Activated CD4-positive, alpha-beta T cell treated with anti-CD3 and anti-CD28 coated beads, Interleukin-2, Interleukin-6, amounts not matched to agents 100 ng/mL and 50 ng/mL, durations not matched to agents 16 hours and 8 hours (primary cell): ENCODE measurements at places on chromosomes 6 and 20.
A peak's percentile ranks its signal among the peaks of the same experiment; 100 is the strongest.

DNA sequence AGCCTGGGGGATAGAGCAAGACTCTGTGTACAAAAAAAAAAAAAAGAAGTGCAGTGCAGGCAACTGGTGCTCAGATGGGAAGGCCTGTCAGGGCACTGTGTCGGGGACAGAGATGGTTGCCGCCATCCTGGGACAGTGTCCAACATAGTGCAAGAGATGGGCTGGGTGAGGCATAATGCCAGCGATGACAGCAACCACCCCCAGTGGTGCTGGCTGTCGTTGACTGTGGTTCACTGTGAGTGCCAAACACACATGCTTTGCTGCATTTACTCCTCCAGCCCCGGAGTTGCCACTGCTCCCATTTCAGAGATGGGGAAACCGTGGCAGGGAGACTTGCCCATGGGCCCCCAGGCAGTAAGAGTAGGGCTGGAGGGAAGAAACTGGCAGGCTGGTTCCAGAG lies 5.2 kb upstream of the C20orf203 start:
- DNase-seq: no peak

DNA sequence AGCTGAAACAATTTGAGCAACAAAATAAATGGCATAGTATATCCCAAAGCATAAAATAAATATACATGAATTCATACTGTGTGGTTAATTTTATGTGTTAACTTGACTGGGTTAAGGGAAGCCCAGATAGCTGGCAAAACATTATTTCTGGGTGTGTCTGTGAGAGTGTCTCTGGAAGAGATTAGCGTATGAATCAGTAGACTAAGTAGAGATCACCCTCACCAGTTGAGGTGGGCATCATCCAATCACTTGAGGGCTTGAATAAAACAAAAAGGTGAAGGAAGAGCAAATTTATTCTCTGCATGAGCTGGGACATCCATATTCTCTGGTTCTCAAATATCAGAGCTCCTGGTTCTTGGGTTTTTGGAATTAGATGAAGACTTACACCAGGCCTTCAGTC lies 17.9 kb downstream of the SLC22A16 start:
- no peak for DNase-seq

GRCh38 chr20:2261046-2261485 lies 34.7 kb upstream of the TGM3 start:
- DNase-seq: no peak

GRCh38 chr6:44253307-44254101 lies 3.8 kb downstream of the SLC35B2 start:
- DNase-seq: peak; percentile 78

- no peak for DNase-seq
These were observed 240.7 kb upstream of the POU3F2 start for GRCh38 chr6:98593676-98594075.

DNA sequence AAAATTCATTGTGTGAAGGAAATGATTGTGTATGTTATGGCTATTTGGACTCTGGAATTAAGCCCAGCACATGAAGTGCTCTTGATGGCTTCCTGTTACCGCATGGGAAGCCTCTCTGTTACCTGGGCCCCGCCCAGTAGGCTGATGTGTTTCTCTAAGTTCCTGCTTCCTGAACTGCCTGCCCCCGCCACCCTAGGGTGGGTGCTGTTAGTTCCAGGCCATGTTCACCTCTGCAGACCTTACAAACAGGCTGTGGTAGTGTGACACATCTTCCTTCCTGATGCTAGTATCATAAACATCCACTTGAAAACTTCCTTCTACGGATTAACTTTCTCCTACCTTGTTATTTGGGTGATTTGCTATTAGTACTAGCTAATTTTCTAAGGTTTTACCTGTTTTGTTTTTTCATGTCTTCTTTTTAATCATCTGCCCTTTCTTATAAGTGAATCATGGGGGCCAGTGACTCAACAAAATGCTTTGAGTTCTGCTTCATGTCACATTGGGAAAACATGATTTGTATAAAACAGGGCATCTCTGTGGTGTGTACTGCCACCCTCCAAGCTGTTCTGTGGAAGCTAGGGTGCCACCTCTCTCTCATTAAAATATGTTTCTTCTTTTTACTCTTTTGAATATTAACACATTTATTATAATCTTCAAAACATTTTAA lies 40.6 kb downstream of the SH3BGRL2 start:
- DNase-seq: peak; percentile 24

- no peak for DNase-seq
These were observed 134.3 kb downstream of the LINC00237 start for GRCh38 chr20:20971810-20972209.

DNA sequence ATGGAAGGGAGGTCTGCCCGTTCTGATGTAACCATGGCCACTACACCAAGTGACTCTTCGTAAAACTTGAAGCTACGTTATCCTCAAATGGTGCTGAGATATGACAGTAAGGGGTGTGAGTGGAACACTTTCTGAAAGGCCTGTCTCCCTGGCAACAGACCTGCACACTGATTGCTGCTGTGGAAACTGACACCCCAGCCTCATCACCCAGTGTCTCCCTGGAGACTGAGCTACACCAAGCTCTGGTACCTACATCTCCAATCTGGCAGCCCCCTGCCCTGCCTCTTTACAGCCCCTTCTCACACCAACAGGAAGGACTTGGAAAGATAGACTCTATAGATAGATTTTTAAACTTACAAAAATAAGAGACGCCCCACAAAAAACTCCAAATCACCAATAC lies 13.2 kb downstream of the PI16 start:
- DNase-seq: no peak

GRCh38 chr6:10250655-10251220 lies 164.1 kb downstream of the TFAP2A start:
- no peak for DNase-seq

- no peak for DNase-seq
These were observed 234.7 kb upstream of the SULF2 start for GRCh38 chr20:48019940-48020339.

GRCh38 chr6:110530671-110531070 lies 54.3 kb upstream of the SLC22A16 start:
- no peak for DNase-seq

DNA sequence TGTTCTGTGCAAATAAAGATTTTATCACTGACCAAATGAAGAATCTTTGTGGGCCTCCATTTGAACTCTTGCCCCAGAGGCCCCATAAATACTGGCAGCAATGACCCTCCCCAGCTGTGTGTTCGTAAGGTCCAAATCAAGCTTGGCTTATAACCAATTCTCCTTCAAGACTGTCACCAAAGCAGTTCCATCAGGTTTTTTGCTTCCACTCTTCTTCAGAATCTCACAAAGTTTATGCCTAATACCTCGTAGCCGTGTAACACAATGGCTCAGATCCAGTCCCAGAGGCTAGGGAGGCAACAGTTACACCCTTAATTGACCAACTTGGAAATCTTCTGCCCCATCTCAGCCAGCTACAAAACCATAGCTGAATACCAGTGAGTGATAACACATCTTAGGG lies 120.5 kb downstream of the HIVEP2 start:
- DNase-seq: no peak

DNA sequence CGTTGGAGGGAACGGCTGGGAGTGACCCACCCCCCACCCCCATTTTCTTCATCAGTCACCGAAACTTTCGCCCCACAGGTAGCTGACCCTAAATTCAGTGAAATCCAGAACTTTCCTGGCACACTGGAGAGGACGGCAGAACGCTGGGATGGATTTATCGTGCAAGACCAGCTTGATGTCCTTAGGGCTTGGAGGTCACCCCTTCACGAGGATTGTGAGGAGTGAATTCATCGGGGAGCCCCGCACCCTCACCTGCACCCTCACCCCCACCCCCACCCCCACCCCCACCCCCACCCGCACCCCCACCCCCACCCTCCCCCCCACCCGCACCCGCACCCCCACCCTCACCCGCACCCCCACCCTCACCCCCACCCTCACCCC lies 13.3 kb upstream of the TCFL5 start:
- DNase-seq: no peak

GRCh38 chr6:168884646-168885086 lies 369.0 kb downstream of the THBS2 start:
- DNase-seq: peak; percentile 81

DNA sequence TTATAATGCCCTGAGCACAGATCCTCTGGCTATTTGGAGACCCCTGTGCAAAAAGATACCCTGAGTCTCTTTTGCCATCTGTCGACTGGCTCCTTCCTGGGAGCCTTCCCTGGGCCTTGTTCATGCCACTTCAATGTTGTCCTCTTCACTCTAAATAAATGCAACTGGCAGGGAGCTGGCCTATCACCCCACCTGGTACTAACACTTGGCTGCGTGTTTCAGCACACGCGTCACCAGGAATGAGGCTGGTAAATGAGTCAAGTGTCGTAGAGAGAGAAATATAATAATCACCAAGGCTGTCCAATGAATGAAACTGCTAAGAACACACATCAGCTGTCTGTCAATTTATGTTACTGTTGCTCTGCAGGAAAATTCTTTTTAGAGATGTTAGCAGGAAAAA lies 374.6 kb upstream of the JARID2 start:
- DNase-seq: no peak

GRCh38 chr20:4026093-4026601 lies 10.8 kb upstream of the RNF24 start:
- no peak for DNase-seq

DNA sequence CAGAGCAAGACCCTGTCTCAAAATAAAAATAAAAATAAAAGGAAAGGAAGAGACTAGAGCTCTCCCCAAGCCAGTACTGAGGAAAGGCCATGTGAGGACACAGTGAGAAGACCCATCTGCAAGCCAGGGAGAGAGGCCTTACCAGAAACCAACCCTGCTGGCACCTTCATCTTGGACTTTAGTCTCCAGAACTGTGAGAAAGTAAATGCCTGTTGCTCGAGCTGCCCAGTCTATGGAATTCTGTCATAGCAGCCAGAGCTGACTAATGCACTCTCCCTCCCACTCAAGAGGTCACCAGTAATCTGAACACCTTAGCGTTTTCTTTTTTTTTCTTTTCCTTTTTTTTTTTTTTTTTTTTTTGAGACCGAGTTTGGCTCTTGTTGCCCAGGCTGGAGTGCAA lies 7.3 kb upstream of the PRPH2 start:
- DNase-seq: no peak

DNA sequence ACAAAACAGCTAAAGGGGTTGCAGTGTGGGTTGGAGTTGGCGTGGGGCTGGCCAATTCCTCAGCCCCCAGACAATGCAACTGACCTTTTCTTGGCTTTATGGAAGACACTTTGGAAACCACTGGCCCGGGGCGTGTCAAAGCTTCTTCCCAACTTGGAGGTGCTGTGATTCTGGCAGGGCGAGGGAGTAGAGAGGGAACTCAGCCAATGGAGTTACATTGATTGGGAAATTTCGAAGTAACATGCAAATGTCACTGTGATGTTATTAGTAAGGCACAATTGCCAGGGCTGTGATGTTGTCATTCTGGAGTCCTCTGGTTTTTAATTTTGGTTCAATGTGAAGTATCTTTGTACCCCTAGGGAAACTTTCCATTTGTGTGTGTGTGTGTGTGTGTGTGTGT lies 41.5 kb upstream of the EPB41L1 start:
- no peak for DNase-seq

- no peak for DNase-seq
These were observed 60.2 kb downstream of the TMEM242 start for GRCh38 chr6:157263146-157263545.

GRCh38 chr20:52102559-52102958 lies 89.0 kb downstream of the ZFP64 start:
- no peak for DNase-seq

GRCh38 chr6:20681243-20681684 lies 147.0 kb downstream of the CDKAL1 start:
- no peak for DNase-seq

DNA sequence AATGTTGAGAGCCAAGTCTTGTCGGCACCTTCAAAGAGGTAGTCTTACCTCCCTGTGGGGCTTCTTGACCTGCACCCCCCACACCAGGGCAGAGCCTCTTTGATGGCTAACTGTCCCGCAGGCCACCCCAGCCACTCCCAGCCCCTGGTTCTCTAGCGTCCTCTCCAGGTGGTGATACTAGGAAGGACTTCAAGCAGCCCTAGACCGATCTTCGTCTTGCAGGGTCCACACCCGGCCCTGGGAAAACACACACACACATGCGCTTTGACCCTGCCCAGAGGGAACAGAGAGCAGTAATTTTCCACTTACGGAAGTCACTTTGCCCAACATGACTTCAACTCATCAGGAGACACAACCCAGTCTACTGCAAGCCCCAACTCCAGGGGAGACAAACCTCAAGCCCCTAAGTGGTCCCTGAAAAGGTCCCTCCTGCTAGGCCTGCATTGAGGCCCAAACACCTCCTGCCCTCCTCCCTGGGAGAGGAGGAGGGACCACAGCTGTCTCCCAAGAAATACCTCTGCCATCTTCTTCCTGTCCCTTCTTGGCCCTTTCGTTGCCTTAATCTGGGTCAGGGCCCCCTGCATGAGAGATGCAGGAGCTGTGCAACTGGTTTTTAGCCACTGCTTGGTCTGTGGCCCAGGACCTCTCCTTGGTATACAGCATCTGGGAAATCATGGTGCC lies 2.9 kb upstream of the BPIFB1 start:
- no peak for DNase-seq

GRCh38 chr20:63053432-63054102 lies 46.8 kb upstream of the BHLHE23 start:
- DNase-seq: no peak

GRCh38 chr6:14470671-14471070 lies 353.1 kb downstream of the CD83 start:
- DNase-seq: no peak

DNA sequence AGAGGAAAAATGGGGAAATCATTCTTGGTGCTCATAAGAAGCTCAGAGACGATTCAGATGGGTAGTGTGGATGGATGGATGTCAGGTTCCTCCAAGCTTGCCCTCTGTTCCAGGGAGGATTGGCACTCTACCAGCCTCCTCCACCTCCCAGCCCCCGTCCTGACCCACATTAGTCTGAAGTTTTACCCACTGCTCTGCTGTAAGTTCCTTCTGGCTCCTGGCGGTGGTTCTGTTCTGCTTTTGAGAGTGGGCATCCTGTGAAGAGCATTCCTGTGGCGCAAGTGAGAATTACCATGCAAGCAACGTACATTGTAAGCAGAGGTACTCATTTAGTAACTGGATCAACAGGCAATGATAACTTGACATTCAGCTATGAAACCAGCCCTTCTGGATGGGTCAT lies 103.4 kb downstream of the SYNDIG1 start:
- no peak for DNase-seq

DNA sequence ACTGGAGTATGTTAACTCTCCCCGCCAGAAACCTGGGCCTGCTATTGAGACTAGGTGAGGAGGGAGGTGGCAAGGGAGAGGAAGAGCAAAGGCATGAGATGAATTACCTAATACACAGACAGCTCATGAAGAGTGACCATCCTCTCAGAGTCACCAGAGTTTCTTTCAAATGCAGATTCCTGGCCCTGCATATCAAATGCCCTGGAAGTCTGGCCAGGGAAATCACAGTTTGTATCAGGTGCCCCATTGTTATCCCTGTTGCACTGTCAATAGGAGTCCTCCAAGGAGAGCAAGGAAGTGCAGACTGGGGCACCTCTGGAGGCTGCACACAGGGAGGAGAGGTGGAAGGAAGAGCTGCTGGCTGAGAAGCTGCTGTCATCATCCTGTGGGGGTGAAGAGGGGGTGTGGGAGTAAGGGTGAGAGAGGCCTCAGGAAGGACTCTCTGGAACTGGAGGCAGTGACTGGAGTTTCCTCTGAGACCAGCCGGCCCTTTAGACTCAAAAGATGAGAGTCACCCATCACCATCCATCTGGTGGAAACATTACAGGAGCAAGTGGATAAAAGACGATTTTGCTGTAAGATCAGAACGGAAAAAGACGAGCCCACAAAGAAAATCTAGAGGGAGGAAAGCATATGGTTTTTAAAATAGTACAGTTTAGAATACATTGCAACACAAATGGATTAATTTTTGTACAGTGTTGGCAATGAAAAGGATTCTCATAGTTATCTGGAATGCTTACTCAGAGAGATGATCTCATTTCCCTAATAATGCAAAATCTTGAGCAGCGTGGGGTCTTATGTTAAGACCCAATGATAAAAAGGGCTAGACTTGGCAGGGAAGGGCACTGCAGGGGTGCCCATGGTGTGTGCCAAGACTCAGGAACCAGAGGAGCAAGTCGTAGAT lies 268.1 kb downstream of the UST start:
- no peak for DNase-seq
